ENCODE measurements at places on chromosomes 2 and 18.

- no peak for DNase-seq
Measured at GRCh38 chr2:73952499-73953446, 26.1 kb downstream of the DGUOK start.

DNA sequence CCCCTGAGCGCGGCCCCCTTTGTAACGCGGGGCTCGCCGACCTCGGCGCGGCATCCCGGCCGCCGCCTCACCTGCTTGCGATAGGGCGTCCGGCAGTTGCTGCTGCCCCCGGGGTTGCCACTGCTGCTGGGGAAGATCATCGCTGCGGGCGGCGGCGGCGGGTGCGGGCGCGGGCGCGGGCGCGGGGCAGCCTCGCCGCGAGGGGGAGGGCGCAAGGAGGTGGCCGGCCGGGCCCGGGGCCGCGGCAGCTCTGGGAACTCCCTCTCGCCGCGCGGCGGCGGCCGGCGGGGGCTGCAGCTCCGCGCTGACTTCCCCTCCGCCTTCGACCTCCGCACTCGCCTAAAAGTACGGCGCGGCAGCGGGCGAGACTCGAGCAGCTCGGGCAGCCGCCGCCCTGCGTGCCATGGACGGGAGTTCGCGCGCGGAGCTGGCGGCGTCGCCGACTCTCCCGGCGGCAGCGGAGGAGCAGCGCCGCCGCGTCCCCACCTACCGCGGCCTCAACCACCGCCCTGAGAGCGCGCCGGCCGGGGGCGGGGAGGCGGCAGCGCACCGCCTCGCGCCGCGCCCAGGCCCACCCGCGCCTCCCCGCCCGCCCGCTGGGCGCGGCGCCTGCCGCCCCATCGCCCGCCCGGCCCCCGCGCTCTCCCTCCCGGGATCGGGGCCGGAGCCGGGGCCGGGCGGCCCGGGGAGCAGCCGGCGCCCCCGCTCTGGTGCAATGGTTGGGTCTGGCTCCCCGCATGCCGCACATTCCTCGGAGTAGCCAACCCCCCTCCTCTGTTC lies 86.0 kb downstream of the RBMS1 start:
- peak; percentile 77 for DNase-seq

DNA sequence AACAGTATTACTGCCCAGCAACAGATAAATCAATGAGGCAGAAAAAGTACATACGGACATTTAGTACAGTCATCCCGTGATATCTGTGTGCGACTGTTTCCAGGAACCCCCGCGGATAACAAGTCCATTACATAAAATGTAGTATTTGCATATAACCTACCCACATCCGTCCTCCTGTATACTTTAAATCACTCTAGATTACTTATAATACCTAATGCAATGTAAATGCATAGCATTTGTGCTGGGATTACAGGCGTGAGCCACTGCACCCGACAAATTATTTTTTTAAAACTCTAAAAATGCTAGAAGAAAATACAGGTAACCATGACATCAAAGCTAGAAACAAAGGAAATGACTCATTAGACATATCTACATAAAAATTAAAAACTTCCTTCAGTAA lies 91.6 kb downstream of the FAM161A start:
- DNase-seq, result no peak

- DNase-seq, result no peak
Measured at GRCh38 chr2:61013382-61013781, 4.1 kb upstream of the PEX13 start.

GRCh38 chr2:229133155-229133772 lies 137.8 kb downstream of the PID1 start:
- no peak for DNase-seq

DNA sequence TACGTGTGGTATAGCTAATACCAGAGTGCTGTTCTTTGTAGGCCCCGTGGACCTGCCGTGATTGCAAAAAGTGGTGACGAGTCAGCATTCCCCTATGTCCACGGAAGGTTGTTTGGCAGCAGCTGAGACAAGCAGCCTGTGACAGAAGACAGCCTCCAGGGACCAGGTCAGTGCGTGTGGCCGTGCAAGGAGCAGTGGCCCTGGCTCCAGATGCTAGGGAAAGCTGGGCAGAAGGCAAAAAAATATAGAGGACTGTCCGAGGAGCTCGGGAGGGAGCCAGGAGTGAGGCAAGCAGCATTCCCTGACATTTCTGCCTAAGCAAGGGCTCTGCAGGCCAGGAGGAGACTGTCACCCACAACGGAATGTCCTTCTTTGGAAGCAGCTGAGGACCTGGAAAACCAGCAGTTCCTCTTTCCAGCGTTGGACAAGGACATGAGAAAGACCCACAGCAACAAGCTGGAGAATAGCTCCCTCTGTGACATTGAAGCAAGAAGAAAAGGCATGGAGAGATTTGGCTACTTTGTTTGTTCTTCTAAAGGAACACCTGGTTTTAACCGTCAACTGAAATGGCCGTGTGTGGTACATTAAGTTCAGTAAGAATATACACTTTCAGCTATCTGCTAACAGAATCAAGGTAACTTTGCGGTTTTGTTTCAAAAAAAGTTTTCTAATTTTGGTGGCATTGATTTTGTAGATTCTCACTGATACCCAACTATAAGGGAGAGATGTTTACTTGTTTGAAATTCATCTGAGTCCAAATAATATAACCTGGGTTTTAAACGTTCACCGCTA lies 58.3 kb downstream of the NPAS2 start:
- DNase-seq, result no peak

DNA sequence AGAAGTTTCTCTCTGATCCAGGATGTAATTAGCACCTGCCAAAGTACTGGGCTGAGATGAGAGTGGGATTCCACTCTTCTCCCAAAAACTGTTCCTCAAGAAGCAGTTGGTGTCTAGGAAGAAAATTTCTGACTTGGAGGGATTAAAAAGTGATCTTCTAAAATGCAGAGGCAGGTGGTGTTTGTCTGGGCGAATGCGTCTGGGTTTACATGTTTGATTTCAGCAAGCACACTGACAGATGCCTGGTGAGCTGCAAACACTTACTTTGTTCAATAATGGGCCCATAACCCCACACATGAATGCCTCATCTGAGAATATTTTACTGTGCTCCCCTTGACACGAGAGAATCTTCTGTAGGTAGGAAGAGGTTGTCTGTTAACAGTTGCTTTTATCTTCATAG lies 24.3 kb upstream of the KCNF1 start:
- no peak for DNase-seq

DNA sequence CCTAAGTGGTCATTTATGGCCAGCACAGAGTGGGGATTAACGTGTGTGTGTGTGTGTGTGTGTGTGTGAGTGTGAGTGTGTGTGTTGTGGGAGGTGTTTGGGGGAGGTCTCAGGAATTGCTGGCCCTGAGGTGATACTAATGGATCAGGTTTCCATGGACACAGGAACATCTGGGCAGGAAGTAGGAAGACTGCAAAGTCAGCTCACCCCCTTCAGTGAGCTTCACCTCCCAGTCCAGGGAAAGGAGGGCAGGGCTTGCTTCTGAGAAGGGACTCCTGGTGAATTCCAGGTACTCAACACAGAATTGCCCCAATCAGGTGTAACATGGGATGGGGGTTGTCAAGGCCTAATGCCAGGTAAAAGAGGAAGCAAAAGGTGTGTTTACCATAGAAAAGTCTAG lies 30.3 kb upstream of the IL1R1 start:
- DNase-seq, result no peak

DNA sequence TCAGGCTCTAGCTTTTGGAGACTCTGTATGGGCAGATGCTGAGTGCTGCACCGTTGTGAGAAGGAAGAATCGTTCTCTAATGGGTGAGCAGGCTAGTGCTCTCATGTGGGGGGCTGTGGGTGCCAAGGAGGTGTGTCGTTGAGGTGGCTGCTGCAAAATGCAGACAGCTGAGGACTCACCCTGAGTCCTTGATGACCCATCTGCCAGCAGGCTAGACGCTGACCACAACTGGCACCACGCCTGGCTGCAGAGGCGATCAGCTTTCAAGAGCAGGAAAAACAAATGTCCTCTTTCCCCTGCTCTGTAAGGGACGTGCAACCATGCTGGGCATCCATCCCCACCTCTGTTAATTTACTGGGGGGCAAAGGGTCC lies 48.2 kb downstream of the HAUS1 start:
- peak; percentile 63 for DNase-seq

GRCh38 chr2:27804146-27804545 lies 32.6 kb downstream of the MRPL33 start:
- no peak for DNase-seq

DNA sequence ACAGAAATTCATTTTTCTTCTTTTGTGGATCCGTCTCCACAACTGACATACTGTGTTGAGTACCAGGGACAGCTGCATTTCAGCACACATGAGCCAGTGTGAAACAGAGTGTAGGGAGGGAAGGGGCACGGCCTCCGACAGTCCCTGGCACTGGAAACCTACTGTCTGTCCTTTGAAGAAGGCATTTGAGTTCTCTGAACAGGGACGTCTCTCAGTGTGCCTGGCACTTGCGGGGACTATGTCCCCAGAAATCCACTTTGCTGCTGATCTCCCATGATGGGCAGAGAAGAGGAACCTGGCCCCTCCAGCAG lies 48.1 kb downstream of the PLB1 start:
- DNase-seq, result peak; percentile 32

GRCh38 chr18:34592961-34593382 lies 117.1 kb upstream of the DTNA start:
- DNase-seq, result peak; percentile 78

DNA sequence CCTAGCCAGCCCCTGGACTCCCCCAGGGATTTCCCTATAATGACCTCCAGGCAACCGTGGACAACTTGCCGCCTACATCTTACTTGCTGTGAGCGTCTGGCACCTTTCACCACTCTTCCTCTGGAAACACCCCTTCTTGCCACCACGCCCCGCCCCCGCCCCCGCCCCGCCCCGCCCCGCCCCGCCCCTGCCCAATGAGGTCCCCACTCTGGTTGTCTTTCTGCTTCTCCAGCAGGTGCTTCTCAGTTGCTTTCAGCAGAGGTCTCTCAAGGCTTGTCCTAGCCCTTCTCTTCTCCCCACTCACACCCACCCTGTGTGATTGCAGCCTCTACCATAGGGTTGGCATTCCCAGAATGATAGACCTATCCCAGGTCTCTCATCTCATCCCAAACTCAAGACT lies 214.5 kb downstream of the EN1 start:
- no peak for DNase-seq

- DNase-seq, result no peak
Measured at GRCh38 chr2:159904959-159905305, 106.9 kb upstream of the CD302 start.

DNA sequence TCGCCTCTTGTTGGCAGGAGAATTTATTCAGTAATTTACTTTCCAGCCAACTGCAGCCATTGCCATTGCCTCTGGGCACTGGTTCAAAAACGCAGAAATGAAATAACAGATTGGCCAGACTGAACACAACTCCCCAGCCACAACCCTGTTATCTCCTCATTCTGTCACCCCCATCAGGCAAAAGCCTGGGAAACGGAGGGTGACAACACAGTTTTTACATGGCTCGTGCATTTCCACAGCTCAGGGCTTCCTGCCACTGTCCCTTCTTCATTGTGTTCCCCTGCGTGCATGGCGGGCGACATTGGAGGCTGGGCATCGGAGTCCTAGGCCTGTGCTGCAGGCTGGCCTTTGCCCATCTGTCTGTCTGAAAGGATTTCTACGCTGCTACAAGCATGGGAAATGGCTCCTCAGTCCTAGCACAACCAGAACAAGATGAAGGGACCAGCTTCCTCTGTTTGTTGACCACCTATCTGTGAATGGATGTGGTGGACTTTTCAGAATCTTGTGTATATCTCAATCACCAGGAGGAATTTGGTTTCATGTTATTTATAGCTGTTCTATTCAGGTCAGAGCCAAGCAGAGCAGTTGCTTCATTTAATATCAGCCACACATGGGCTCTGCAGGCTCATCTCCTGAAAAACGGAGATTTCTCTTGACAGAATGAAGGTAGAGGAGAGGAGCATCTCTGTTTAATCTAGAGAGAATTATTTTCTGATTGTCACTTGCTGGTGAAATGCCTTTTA lies 107.0 kb downstream of the MGAT5 start:
- peak; percentile 71 for DNase-seq

- DNase-seq, result no peak
Measured at GRCh38 chr2:148987286-148987685, 51.2 kb upstream of the LYPD6B start.

GRCh38 chr2:172552547-172553291 lies 3.2 kb upstream of the PDK1 start:
- no peak for DNase-seq

GRCh38 chr2:11534071-11534745 lies 363 bp downstream of the GREB1 start:
- DNase-seq, result no peak

DNA sequence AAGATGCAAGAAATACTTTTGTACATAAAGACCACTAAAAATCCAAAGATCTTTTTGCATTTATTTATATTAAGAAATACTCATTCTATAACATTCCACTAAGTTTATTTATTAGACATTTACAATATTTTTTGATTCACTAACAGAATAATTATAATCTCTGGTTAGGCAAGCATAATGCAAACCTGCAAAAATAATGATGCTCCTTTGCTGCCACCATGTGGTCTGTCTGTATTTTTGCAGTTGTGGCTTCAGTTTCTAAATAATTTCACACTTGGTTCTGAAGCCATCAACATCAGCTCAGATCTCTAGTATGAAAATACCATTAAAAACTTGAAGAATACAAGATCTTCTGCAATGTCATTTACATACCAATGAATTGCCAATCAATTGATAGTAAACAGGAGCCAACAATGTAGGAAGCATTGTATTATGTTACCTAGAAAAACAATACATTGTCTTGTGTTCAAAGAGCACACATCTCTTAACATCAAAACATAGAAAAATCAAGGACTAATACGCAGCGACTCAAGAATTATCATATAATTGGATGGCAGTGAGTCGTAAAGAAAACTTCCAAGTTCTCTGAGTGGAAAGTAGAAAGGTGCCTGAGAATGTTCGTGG lies 28.8 kb upstream of the WDR75 start:
- DNase-seq, result peak; percentile 78

DNA sequence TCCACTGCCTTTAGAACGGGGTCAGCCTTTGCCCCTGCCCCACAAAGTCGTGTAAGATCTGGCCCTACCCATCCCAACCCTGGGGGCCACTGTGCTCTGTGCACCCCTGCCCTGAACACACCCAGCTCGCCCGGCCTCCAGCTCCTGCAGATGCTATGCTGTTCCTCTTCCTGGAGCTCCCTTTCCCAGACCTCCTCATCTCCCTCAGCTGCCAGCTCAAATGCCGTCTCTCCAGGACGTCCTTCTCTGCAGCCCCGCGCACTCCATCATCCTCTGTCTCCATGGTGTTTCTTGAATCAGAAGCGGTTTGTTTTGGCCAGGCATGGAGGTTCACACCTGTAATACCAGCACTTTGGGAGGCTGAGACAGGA lies 94.1 kb downstream of the SH3BP4 start:
- DNase-seq, result no peak

- no peak for DNase-seq
Measured at GRCh38 chr2:26484579-26484978, 6.7 kb upstream of the OTOF start.
